IPS DF 19.7 (cell line): ENCODE measurements at places on chromosomes 12 and 14.

DNA sequence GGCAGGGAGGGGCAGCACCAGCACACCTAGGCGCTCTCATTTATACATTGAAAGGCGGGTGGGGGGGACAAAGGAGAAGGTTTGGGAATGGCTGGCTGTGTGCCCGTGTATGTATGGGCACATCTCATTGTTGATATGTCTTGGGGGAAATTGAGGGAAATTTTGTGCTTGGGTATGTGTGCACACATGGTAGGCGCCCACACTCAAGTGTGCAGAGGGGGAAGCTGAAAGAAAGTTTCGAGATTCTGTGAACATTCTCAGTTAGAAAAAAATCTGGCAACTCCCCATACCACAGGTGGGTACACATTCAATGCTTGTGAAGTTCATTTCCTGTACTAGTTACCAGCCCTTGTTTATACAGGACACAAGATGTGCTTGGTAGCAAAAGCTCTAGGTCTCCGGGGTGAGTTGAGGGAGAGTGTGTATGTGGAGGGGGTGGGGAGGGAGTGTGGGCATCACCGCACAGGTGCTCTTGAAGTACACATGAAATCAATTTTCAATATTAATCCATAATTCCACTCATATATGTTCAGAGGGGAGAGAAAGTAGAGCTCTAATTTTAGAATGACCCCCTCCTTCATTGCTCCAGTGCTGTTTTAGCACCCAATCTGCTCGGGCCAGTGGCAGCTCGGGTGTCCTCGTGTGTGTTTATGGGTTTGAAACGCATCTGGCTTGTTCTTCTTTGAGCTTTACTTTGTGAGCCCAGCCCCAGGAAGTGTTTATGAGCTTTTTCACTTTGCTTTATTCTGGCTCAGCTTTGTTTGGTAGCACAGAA lies 286.0 kb downstream of the ZFP36L1 start:
- DNase-seq, result no peak

DNA sequence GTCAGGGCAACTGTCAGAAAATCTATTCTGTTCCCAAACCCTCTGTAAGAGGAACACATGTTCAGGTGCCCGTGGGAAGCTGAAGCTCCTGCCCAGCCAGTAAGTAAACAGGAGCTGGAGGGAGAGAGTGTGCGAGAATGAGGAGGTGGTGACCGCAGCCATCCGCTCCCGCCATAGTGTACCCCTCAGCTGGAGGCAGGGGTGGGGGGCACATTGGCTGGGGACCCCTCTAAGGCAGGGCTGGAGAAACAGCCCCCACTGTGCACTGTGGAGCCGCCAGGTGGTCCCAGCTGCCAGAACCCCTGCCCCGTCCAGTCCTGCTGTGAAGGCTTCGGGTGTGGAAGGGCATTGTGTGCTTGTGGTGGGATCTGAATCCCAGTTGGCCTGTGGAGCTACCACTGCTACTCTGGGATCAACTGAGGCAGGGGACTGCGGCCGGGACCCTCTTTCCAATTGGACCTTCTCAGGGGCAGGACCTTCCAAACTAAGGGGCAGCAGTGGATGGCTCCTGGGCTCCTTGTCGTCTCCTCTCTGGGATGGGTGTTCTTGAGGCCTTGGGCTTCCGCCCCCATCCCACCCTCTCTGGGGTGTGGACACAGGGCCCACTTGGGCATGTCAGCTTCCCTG lies 59.6 kb downstream of the TSPAN9 start:
- DNase-seq, result no peak

GRCh38 chr12:120822832-120823503 lies 81.2 kb downstream of the SPPL3 start:
- DNase-seq, result peak; percentile 20

DNA sequence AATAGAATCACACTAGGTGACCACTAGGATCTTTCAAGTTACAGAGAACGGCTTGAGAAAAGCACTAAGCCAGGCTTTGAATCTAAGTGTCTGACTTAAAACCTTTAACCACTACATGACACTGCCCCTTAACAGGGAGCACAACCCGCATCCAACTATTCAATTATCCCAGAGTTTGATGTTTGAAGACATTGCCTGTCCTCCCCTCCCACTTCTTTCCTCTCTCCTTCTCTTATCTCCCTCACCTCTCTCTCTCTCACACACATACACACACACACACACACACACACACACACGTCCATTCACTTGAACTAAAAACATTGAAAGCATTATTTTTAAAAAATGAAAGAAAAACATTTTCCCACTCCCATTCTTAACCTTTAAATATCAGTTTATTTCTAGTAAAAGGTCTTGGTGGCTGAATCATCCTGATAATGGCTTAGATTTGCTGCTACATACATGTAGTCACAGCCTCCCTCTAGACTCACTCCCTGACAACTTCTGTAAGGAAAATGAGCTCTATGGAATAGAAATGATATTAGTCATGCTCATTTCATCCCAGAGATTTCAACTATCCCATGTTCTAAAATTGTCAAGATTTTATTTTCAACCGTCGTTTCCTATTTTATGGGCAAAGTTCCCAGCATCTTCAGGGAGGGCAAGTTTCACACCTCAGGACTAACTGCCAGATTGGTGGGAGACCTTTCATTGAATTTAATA lies 53.5 kb upstream of the RAP1B start:
- DNase-seq, result no peak

DNA sequence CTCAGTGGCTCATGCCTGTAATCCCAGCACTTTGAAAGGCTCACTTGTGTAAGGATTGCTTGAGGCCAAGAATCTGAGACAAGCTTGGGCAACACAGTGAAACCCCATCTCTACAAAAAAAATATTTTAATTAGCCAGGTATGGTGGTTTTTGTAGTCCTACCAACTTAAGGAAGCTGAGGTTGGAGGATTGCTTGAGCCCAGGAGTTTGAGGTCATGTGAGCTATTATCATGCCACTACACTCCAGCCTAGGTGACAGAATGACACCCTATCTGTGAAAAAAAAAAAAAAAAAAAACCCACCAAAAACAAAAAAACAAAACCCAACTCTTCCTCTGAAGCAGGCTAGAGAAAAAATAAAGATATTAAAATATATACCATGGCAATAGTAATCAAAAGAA lies 41.2 kb downstream of the TMEM116 start:
- no peak for DNase-seq
